ENCODE measurements at places on chromosomes 16 and 17.

GRCh38 chr16:50278251-50278650, 11.9 kb downstream of the ADCY7 start:
- DNase-seq: no peak

DNA sequence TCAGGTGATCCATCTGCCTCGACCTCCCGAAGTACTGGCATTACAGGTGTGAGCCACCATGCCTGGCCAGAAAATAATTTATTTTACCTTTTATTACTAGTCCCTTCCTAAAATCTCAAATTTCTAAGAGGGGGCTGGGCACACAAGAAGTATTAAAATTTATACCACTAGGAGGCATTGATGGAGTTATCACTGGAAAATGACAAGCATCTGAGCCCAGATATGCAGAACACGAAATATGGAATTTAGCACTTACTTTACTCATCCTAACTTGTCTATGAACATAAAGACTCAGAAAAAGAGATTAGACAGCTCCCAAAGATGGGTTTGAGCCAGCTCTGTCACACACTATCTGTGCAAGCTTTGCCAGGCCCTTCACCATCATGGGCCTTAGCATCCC, 46.4 kb downstream of the STAT5A start:
- DNase-seq: no peak

DNA sequence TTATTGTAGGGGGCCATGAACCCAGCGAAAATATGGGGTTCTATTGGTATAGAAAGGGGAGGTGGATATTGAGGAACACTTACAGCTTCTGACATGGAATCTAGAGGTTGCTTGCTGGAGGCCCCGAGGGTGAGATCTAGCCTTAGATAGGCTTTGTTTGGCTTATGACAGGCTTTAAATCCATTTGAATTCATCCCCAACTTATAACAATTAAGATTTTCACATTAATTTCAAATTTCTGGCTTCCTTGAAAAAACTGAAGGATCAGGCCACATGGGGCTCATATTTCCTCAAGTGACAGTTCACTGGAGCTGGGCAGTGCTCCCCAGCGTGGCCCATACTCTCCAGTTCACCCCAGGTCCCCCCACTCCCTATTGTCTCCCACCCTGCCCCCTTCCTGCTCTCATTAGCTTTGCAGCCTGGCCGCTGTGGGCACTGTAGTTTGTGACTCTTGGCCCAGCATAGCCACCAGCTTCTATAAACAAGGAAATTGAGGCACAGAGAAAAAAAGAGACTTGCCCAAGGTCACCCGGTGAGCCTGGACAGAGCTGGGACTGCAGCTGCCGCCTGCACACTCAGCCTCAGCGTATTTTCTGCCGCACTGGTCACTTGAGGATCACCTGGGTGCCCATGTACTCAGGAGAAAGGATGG, 19.8 kb upstream of the ADGRG1 start:
- DNase-seq: no peak

DNA sequence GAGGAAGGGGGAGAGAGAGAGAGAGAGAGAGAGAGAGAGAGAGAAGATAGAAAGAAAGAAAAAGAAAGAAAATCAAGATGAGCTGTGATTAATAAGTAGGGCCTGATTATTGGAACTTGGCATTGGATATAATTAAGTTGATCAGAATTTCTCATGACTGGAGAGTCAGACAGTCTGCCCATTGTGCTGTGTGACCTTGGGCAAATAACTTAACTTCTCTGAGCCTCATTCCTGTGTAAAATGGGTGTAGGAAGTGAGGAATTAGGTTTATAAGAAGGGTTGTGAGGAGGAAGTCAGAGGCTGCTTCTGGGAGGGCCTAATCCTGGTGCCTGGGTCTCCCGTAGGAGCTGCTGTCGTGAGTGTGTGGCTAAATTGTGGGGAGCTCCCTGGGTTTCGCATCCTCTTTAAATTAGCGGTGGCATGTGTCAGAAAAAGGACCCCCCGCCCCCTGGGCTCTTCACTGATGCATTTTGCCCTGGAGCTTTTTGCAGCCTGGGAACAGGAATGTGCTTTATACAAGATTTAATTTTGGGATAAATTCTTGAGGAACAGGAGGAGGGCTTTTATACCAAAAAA, 76.0 kb downstream of the CMIP start:
- no peak for DNase-seq

- DNase-seq: no peak
Observed at GRCh38 chr17:20094777-20095176, 85.6 kb downstream of the SPECC1 start.

GRCh38 chr16:75288596-75289120, 37.2 kb upstream of the BCAR1 start:
- peak; percentile 34 for DNase-seq

- no peak for DNase-seq
Observed at GRCh38 chr17:45745601-45746494, 38.3 kb upstream of the CRHR1 start.

DNA sequence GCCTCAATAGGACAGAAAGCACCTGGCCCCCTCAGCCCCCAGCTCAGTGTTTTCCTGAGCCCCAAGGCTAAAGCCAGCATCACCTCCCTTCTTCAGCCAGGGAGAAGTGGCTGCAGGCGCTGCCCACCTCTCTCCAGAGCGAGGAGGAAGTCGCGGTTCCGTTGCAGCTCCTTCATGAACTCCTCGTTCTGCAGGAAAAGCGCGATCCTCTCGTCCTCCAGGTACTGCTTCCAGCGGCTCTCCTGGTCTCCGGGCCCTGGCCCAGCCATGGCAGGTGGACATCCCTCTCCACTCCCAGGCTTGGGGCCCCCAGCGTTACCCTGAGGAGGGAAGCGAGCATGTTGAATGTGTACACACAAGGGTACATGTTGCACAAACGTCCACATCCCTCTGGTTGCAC, 22.7 kb upstream of the MRPS23 start:
- DNase-seq: no peak

GRCh38 chr17:78130437-78131101, at the start of gene TMC8:
TMC8 (plus strand) TSS chr17:78130771; CDS start chr17:78131589, 818 bp downstream.
- DNase-seq: no peak

- DNase-seq: peak; percentile 37
Observed at GRCh38 chr17:82648742-82649331, 593 bp upstream of the WDR45B start.

DNA sequence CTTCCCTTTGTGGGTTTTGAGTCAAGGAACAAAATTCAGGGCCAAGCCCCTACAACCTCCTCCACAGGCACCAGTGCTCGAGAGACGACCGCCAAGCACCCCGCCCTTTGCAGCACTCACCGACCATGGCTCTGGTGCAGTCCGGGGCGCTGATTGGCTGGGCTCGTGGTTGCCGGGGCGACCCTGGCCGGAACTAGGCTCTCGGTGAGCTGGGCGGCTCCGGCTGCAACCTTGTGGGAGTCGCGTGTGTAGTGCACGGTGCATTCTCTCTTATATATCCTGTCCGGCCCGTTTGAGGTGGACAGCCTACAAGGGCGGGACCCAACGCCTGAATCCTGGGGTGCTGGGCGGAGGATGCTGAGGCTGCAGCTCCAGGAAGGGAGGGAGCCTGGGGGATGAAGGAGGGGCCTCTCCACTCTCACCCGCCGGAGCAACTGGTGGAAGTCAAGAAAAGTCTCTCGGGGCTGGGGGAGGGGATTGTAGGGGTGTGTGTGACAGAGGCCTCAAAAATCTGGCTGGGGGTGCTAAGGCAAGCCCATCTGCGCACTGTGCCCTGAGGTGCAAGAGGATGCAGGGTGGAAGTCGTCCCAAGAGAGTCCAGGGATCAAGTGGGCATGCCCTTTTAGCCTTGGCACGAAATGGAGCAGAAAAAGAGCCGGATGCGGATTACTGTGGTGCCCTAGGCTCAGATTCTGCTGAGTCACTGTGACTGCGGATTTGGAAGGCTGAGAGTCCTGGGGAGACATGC, at the start of gene NQO1:
NQO1 (minus strand) TSS at position 248 of the 748 bp plus-strand sequence; CDS start at position 127, 121 bp downstream.
- peak; percentile 96 for DNase-seq

DNA sequence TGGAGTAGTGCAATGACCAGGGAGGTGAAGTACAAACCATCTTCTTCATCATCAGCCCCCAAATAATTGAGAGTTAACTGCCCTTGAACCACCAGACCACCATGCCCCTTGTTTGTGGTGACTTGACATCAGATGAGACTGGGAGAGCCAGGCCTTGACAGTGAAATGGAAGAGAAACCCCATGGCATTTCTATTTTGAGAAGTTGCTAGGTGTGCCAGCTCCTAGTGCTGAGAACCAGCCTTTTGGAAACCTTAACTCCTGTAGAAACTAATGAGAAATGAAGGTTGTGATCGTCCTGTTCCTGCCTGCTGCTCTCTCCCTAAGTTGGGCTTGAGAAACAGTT, 2.8 kb downstream of the TMEM94 start:
- DNase-seq: peak; percentile 69

GRCh38 chr17:28928061-28928460, 23.3 kb downstream of the PHF12 start:
- DNase-seq: no peak

- DNase-seq: no peak
Observed at GRCh38 chr16:12027558-12028287, 51.2 kb downstream of the SNX29 start.

GRCh38 chr16:20902426-20902825, 1.9 kb downstream of the LYRM1 start:
- DNase-seq: no peak

DNA sequence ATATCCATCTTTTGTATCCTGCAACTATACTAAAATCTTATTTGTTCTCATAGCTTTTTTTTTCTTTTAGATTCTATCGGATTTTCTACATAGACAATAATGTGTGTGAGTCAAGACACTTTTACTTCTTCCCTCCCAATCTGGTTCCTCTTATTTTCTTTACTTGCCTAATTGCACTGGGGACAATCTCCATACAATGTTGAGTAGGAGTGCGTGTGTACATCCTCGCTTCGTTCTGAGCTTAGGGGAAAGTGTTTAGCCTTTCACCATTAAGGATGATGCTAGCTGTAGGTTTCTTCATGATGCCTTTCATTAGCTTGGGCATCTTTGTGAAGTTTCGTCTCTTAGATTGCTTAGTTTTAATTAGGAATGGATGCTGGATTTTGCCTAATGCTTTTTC, 2.9 kb downstream of the SPATA32 start:
- DNase-seq: no peak

- DNase-seq: no peak
Observed at GRCh38 chr17:20263595-20263994, 203.7 kb downstream of the LGALS9B start.

GRCh38 chr16:12021578-12022253, 45.2 kb downstream of the SNX29 start:
- DNase-seq: no peak

DNA sequence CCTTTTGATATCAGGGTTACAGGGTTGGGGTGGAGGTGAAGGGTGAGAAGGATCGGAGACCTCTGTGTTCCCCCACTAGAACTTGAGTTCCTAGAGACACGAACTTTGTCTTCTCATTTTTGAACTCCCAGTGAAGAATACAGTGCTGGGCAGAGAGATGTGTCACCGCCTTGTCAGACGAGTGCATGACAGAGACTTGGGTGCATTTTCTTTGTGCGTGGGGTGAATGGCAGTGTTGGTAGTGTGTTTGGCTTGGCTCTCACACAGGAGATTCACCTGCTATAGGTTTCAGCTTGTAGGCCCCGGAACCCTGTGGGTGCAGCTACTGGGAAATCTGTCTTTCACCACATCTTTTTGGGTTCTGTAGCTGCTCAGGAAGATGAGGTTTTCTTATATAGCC, 40.0 kb upstream of the CCR7 start:
- no peak for DNase-seq

DNA sequence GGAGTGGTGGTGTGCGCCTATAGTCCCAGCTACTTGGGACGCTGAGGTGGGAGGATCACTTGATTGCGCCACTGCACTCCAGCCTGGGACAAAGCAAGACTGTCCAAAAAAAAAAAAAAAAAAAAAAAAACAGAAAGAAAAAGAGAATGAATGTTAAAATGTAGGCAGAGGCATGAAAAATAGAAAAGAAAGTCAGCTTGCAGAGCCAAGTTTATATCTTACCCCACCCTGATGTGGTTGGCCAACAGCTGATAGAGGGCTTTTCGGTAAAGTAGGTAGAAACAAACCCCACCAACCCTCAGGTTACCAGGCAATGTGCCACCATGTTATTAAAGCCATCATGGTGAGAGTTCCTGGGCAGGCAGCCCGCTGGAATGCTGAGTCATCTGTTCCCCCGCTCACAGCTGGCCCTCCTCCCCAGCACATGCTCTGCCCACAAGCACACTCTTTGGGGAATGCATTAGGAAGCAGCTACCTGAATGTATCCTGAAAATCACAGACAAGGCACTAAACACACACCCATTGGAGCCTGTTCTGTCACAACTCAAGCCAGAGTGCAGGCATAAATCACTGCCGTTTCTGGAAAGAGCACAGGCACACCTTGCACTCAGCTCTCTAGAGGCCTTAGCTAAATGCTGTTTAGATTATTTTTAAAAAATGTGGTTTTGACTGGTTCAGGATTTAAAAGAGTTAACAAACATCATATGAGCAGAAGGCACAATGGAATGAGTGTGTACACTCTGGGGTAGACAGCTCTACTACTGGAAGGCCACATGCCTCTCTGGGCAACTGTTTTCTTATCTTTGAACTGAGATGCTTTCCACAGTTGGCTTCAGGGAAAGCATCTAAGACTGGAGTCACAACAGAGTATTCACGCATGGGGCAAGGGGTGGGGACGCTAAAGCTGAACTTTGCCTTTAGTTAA, 128.5 kb downstream of the PARN start:
- DNase-seq: peak; percentile 60

GRCh38 chr17:27217631-27218030, 76.3 kb upstream of the WSB1 start:
- DNase-seq: no peak

GRCh38 chr17:78706271-78706915, 75.7 kb downstream of the CYTH1 start:
- no peak for DNase-seq

All from cerebellar cortex (tissue), 1 donor.